Panc1 (cell line): ENCODE measurements at places on chromosomes 16 and 17.

DNA sequence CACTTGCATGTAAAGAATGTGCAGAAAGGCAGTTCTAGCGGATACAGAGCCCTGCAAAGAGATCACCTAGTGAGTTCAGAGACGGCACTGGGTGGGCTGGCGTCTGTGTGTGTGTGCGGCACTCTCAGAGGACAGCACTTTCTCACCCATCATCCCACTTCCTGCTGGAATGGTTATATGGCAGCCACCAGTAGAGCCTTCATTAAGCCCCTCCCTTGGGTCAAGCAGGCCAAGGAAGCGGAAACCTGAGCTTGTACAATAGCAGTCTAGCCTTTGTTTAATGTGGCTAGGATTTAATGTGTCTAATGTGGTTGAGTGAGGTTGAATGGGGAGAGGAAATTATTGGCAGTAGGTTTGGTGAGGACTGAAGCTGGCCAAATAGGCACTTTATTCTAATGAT, 88.3 kb upstream of the ELAC2 start:
- DNase-seq, result no peak

- DNase-seq, result no peak
Measured at GRCh38 chr16:89184933-89185794, 13.6 kb downstream of the CDH15 start.

- DNase-seq, result no peak
Measured at GRCh38 chr17:8849311-8850041, 18.0 kb downstream of the PIK3R6 start.

DNA sequence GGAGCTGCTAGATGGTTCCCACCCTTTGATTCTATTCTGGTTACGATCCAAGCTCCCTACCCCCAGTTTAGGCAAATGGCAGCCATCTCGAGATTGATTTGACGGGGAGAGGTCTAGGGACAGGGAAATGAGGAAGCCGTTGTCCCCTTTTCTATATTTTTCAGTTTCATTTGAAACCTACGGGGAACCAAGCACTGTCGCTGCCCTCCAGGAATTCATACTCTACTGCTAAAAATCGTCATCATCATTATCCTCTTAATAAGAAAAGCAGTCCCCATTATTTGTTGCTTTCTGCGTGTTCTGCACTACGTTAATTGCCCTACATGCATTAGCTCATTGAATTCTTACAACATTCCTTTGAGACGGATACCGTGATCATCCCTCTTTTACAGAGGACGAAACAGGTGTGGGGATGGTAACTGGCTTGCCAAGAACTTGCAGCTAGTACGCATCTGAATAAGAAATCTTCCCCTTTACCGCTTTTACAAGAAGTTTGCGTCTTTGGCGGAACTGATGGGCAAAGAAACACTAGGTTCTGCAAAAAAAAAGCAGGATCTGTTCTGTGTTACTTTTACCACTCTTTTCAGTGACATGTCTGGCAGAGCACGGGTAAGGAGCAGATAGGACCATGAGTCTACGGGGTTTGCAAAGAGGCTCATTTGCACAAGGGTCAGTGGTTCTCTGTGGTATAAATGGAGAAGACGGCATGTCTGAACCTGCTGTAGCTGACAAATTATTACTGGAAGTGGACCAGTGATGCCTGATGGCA, 1.1 kb downstream of the CCP110 start:
- DNase-seq, result no peak

- no peak for DNase-seq
Measured at GRCh38 chr16:78300469-78300868, 201.0 kb downstream of the WWOX start.

DNA sequence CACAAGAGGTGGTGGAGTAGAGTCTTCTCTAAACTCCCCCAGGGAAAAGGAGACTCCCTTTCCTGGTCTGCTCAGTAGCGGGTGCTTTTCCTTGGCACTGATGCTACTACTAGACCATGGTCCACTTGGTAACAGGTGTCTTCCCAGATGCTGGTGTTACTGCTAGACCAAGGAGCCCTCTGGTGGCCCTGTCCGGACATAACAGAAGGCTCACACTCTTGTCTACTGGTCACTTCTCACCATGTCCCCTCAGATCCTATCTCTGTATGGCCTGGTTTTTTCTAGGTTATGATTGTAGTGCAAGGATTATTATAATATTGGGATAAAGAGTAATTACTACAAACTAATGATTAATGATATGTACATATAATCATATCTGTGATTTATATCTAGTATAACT, 49.7 kb upstream of the ARL4D start:
- DNase-seq, result no peak

- no peak for DNase-seq
Measured at GRCh38 chr16:86968866-86969265, 348.3 kb downstream of the C16orf95 start.

- no peak for DNase-seq
Measured at GRCh38 chr17:7929158-7930023, at the start of gene KCNAB3. Gene KCNAB3, minus strand, starts transcription at chr17:7929856. Its CDS starts 421 bp downstream, at chr17:7929435.

- no peak for DNase-seq
Measured at GRCh38 chr17:49932901-49933300, 36.1 kb upstream of the DLX4 start.

- no peak for DNase-seq
Measured at GRCh38 chr17:54935471-54935870, 33.0 kb downstream of the COX11 start.

DNA sequence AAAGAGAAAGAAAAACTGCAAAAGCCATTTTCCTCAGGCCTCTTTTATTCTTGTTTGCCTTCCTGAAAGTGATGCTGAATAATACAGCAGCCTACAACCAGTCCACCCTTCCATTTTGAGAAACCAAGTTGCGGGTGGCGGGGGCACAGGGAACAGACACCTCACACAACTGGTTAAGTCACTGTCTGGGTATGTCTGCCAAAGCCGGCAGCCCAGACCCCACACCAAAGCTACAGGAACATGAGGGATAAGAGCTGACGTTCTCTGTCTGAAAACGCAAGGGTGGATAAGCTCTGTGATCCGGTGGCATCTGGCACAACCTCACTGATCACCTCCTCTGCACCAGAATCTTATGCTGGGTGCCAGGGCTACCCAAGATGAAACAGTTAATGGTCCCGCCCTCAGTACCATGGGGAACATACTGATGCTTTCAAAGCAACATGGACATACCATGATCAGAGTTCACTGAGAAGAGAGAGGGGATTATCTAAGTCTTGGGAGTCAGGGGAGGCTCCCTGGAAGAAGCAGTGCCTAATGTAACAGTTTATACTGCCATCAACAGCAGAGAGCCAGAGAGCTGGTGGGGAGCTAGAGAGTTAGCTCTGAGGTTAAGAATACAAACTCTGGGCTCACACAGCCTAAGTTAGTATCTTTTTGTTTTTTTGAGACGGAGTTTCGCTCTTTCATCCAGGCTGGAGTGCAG, 53.5 kb downstream of the ERCC4 start:
- DNase-seq, result no peak

- DNase-seq, result no peak
Measured at GRCh38 chr16:21262779-21263639, 15.1 kb downstream of the CRYM start.

- DNase-seq, result no peak
Measured at GRCh38 chr17:55466671-55467070, 44.6 kb downstream of the SMIM36 start.

- DNase-seq, result no peak
Measured at GRCh38 chr17:76953946-76954345, 85.7 kb downstream of the MGAT5B start.

DNA sequence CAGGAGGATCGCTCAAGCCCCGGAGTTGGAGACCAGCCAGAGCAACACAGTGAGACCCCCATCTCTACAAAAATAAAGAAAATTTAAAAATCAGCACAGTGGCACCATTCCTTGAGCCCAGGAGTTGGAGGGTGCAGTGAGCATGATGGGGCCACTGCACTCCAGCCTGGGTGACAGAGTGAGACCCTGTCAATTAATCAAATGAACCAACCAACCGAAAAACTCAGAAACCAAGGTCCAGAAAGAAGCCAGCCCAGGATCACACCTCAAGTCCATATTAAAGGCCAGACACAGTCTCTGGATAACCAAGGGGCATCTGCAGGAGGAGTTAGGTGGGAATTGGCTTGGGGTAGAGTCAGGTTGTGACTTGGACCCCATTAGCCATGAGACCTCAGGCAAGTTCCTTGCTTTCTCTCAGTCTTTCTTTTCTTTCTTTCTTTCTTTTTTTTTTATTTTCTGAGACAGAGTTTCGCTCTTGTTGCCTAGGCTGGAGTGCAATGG, 2.4 kb downstream of the HSD17B1 start:
- DNase-seq, result no peak

DNA sequence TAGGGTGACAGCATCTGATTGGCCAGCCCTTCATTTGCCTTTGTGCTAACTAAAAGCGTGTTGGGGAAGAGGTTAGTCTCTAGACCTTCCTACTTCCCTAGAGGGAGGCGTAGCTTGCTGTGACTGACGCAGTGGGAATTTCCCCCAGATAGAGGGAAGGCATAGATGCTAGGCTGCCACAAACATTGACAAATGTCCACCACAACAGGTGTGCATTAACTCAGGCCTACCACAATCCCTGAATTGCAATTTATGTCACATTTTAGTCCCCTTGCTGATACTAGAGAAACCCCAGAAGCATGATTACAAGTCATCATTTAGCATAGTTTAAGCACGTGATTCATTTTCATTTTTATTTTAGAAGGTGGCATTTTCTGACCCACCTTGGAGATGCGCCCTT, 76.3 kb upstream of the WSB1 start:
- no peak for DNase-seq

DNA sequence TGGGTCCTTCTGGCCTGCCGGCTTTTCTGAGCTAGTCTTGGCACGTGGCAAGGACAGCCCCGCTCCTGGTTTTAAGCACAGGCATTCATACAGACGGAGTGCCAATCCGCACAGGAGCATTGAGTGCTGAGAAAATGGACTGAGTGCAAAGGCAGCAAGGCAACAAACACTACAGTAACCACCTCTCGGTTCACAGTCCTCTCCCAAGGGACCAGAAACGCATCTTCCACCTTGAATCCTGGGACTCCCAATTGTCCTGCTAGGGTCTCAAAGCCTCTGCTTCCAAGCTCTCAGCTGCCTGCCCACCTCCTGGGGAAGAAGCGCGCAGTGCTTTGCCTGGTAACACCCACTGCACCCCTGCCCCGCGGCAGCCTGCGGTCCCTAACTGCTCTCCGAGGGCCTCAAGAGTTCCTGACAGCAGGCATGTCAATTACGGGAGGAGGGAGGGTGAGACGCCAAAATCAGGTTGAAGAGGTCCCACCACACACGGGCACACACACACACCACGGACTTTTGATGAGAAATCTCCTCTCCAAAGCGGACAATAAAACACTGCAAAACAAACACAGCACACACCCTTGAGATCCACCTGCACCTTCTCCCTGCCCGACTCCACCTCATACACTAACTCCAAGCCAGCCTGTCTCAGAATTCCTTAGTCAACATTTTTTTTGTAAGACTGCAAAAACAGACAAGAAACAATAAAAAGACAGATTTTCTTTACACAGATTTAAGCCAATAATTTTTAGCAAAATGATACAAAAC, 15.0 kb downstream of the SLC16A3 start:
- no peak for DNase-seq

DNA sequence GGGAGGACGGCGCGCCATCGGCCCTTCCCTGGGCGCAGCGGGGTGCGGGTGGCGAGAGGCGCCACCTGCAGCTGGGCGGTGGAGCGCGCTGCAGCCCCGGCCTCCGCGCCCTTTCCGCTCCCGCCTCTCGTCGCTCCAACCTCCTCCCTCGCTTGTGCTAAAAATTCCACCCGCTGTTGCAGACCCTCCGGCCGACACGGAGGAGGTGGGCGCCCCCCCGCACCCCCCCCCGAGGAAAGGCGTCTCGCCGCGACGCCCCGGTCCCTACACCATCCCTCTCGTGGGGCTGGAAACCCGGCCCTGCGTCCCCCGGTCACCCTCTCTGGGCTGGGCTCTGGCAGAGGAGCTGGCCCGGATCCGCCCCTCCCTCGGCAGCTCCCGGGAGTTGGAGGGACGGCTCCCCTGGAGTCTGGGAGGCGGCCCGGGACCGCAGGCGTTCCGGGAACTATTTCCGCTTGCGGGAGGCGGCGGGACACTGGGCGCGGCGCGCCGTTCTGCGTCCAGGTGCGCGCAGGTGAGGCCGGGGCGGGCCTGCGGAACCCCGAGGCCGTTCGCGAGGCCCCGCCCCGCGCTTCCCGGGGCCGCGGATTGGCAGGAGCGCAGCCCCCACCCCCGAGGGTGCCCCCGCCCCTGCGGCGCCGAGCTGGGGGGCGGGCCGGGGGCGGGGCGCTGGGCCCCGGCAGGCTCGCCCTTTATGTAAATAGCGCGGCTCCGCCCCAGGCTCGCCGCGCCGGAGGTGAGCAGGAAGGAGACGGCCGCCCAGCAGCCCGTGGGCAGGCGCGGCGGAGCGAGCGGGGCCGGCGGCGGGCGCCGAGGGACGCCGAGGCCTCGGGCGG, at the start of gene LLGL2:
Gene LLGL2, plus strand, starts transcription at position 728 of the 836 bp plus-strand sequence. CDS start 17,730 bp downstream, outside the sequence.
- DNase-seq, result no peak

- no peak for DNase-seq
Measured at GRCh38 chr16:52497067-52497816, 49.7 kb downstream of the TOX3 start.

DNA sequence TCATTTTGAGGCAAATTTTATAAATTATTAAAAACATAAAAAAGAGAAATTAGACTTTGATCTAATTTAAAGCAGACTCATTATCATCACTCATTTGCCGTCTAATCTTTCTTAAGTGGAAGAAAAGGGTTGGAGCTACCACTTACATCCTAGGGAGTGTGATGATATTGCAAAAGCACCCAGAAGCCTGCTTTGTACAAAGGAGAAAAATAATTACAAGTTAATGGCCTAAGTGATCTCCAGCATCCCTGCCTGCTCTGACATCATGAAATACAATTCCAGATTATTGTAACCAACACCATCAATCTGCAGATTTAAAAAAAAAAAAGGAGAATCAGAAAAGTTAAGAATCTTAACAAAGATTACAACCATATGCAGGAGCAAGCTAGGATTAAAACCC, 260.2 kb downstream of the GRIN2A start:
- DNase-seq, result no peak

DNA sequence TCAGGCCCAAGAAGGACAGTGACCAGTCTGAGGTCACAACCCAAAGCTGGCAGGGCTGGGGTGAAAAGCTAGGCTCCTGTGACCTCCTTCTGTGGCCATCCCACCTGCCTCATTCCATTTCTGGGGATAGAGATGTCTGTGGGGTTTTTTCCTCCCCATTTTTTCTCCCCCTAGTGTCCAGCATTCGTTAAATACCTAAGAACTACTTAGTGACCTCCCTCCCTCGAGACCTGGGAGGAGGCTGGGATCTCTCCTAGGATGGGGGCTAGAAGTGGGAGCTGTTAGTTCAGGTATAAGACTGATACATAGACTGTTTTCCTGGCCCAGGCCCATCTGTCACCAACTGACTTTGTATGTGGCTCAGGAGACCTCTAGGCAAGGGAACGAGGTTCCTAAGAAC, 20.5 kb upstream of the STAC2 start:
- no peak for DNase-seq

DNA sequence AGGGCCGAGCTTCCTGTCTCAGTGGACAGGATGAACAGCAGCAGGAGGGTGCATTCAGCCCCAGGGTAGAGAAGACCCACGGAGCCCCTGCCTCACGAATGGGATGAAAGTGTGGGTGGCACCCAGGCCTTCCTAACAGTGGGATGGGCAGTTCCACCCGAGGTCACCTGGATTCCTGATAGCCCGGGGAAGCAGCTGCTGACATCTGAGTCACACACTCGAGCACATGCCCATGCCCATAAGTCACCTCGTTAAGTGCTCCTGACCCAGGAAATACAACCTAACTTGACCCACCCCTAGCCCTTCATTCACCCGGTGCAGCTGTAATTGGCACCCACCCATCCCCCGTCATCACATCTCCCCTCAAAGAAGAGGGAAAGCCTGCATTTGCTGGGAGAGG, 85.3 kb upstream of the FOXF1 start:
- DNase-seq, result no peak

GRCh38 chr16:85306071-85306792, 194.0 kb upstream of the CIBAR2 start:
- DNase-seq, result no peak
